ACHN (cell line): ENCODE measurements at places on chromosomes 13 and 19.
A peak's percentile ranks its signal among the peaks of the same experiment; 100 is the strongest.

- no peak for DNase-seq
Observed at GRCh38 chr19:21143854-21144253, 2.0 kb downstream of the ZNF431 start.

DNA sequence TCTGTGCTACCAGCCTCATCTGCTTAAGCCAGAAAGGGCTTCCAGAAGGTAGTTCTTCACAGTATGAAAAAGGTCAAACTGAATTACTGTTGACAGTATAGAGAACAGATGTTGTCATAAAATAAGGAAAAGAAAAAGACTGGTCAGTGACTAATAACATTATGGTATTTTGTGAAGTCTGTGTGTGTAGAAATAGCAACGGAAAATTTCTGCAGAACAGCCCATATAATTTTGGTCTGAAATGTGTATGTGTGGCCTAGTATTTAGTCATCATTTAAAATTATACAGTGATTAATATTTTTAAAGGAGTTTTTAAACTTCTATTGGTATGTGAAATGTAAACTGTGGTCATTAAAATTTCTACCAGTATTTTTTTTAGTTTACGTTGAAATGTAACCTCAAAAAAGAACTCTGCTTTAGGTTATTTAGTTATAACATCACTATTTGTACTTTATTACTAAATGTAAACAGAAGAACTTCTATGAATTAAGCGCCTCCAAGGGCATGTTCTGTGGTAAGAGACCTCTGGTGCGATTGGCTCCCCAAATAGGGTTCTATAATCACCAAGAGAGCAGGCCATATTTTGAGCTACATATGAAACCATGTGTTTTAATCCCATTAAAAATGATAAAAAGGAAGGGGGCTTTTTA is 3.3 kb upstream of the GPR183 start:
- no peak for DNase-seq

- no peak for DNase-seq
Observed at GRCh38 chr13:27250833-27251165, 559 bp upstream of the RPL21 start.

DNA sequence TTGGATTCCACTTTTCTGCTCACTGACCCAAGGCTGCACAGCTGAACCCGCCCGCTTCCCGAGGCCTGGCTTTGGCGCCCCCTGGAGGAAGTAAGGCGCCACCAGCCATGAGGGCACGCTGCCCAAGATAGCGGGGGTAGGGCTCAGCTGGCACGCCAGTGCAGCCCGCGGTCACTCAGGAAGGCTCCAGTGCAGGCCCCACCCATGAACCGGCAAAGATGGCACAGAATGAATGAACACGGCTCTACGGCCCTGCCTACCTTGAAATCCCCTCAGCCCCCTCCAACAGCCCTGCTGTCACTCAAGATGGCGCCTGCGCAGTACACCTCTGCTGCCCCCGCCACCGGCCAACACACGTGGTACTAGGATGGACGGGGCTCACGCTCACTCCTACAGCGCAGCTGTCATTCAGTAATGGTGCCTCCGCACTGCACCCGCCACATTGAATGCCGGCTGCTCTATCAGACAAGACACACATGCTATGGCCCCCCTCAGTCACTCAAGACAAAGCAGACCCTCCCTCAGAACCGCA is 3.0 kb downstream of the PEG3 start:
- DNase-seq = no peak

DNA sequence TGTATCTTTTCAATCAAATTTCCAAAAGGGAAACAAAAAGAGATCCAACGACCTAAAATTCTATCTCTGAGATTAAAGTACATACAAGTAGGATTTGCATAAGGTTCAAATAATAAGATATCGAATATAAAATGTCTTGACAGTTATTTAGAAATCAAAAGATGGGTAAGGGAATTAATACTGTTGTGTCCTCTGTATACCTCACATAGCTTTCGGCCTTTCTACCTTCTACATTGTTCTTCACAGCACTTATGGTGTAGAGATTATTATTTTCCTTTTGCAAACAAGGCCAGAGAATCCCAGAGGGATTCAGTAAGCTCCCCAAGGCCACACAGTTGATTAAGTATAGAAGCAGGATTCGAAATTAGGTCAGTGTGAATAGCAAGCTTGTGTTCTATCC is 403.6 kb downstream of the SPRY2 start:
- no peak for DNase-seq

GRCh38 chr19:48218997-48219396 is 36.7 kb downstream of the CARD8 start:
- DNase-seq = peak; percentile 5

- DNase-seq = no peak
Observed at GRCh38 chr19:51018745-51019543, 565 bp downstream of the KLK10 start.

DNA sequence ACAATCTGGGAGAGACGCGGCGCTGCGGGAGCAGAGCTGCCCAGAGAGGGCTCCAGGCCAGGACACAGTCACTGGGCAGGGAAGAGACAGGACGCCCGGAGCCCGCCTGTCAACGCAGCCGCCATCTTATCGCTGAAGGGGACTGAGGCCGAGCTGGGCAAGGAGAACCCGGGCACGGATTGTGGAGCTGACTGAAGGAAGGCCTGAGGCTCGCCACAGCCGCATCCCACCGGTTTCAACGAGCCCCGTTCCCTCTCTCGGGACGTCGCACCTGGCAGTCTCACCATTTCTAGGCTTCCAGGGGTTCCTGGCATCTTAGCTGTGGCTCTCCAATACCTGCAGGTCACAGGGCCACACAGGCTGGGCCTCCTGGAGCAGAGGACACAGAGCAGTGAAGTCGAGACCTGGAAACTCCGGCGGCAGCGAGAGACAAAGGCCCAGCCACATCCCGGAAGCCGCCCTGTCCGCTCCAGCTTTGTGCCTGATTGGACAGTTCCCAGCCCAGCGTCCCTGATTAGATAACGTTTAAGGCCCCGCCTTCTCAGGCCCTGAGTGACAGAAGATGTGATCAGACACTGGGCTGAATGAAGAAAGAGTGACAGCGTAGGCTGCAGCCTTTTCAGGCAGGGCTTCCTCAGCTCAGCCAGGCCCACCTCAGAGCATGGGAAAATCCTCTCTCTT is at the start of gene ZNF91:
Gene ZNF91 (minus strand): TSS at position 431 of the 681 bp plus-strand sequence. CDS start 117 bp downstream, at position 314.
- peak; percentile 93 for DNase-seq

GRCh38 chr19:50796128-50796633 is 6.0 kb downstream of the ACP4 start:
- no peak for DNase-seq
